ENCODE measurements at places on chromosomes 6 and 20. TPM values are rescaled to one million over a fixed set of nuclear protein-coding genes. Genes with fewer than 3 reads are reported as not detected.

- DNase-seq: no peak
These were observed 24.9 kb downstream of the SASH1 start for GRCh38 chr6:148367411-148368024.

GRCh38 chr20:49892260-49892659 lies 23.1 kb downstream of the SPATA2 start:
- no peak for DNase-seq

- no peak for DNase-seq
These were observed 3.7 kb downstream of the AGPAT4 start for GRCh38 chr6:161270116-161270515.

DNA sequence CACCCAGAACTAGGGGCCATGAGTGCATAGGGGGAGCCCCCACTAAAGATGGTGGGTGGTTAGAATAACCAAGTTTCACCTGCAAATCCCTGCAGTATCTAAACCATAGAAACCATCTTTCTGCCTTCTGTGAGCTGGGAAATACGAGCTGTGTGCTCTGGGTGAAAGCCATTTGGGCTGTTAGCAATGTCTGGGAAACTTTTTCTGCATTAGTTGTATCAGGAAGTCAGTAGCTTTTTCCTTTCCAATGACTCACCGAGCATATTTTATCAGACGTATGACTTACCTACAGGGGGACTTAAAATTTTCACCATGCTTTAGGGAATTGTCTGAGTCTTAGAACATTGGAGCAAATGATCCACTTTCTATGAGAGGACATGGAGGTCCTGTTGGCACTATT lies 584.0 kb downstream of the QKI start:
- DNase-seq: no peak

DNA sequence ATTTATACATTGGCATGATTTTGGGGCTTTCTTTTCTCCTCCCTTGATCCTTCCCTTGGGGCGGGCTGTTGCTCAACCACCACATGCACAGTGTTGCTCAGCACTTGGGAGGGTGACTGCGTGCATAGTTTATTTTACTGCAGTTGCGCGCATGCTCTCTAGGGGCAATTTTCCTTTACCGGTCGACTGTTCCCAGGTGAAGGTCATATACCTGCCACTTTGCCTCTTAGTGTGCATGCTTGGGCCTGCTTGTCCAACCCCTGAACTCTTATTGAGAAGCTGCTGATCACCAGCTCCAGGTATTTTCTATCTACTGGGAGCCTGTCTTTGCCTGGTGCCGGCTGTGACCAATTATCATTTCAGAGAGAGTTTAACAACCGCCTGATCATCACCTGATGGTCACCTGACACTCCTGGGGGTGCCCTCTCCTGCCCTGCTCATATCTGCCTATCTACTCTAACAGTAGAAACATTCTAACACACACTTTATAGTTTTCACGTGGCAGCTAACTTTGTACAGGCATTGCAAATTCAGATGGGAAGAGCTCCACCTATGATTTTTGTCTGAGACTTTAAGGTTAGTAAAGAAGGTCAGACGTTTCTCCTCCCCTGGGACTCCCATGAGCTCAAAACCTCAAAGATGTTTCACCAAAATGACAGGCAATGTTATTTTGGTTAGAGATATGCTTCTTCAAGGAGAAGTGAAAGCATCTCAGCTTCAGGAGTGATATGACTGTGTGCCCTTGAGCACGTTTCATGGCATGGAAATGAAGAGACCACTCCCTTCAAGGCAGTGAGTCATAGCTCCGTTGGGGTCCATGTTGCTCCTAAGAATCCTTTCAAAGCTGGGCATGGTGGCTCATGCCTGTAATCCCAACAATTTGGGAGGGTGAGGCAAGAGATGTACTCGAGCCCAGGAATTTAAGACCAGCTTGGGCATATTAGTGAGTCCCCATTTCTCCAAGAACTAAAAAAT lies 227.5 kb upstream of the MYLIP start:
- no peak for DNase-seq

DNA sequence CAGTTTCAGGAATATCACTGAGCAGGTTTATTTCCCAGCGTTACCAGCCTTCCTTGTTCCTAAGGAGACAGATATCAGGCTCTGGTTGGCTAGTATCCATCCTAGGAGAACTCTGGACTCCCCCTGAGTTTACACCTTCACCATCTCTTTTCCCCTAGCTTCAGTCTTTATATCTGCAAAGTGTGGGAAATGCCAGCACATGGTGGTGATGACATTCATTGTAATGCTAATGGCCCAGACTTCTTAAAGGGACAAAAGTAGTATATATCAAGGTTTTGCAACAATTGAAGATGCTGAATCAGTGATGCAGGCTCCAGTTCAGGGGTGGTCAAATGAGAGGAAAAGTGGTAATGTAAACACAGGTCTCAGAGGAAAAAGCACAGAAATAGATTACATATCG lies 224.3 kb upstream of the SYNDIG1 start:
- DNase-seq: no peak

DNA sequence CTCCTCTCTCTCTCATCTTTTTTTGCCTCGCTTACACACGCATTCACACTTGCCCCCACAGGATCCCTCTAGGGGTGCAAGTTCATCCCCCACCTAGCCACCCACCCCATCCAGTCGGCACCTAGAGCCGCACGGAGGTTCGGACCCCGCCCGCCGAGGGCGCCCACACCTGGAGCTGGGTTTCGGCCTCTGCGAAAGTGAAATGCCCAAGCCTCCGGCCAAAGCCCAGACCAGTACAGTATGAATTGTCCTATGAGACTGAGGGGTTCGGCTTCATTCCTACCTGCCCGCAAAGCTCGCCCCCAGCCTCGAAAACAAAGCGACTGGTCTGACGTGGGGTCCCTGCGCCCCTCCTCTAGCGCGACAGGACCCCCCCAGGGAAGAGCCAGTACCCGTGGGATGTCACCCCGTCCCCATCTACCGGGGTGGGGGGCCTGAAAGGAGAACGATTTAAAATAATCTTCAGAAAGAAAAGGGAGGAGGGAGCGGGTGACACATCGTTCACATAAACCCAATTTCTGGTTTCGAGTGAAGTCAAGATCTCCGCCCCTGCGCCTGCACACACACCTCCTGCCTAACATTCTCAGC lies 1.5 kb downstream of the TFAP2A start:
- DNase-seq: no peak

GRCh38 chr6:51019806-51020205 lies 201.1 kb downstream of the TFAP2B start:
- no peak for DNase-seq

DNA sequence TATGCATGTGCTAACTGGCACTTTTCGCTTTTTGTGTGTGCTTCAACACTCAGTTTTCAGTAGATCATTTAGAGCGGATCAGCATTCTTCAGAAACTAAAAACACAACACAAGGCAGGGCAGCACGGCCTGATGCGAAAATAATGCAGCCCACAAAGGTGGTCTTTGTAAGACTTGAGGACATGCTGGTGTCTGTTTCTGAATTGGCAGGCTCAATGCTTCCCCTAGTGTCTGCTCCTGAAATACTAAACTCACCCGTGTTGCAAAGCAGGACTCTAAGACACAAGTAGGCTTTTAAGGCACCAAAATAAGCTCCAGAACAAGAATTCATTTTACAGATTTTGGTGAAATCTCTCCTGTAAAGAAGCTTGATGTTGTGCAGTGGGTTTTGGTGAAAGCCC lies 676.5 kb downstream of the TENT5A start:
- DNase-seq: peak; percentile 16

DNA sequence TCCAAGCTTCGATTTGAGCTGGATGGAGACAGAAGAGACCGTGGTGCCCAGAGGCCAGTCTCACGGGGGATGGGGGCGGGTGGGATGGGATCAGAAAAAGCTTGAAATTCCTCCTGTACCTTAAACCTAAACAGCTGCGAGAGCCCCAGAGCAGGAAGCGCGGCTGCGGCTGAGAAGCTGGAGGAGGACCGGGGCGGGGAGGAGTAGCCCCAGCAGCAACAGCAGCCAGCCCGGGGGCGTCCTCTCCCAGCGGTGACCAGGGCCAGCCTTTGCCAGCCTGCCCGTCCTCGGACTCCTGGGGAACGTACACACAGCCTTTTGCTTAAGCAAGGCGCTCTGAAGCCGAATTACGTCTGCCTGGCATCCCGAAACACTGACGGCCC lies 17.4 kb upstream of the PRDM13 start:
- no peak for DNase-seq

- DNase-seq: no peak
These were observed 19.1 kb upstream of the TFB1M start for GRCh38 chr6:155333414-155333813.

DNA sequence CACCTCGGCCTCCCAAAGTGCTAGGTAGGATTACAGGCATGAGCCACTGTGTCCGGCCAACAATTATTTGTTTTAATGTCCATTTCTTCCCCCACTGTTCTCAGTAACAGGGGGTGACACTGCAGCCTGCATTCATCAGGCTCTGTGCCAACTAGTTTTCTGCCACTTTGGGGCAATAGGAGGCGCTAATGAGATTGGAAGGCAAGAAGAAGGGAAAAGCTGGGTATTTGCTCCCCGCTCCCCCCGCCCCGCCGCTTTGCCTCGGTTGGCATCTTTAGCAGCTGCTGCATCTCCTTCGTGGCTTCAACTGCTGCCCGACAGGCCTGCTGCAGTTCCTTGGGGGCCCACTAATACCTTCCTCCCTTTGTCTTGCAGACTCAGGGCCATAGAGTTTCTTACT lies 35.0 kb upstream of the MDGA1 start:
- no peak for DNase-seq

- no peak for DNase-seq
These were observed 32.5 kb downstream of the NDUFAF5 start for GRCh38 chr20:13817342-13817741.

DNA sequence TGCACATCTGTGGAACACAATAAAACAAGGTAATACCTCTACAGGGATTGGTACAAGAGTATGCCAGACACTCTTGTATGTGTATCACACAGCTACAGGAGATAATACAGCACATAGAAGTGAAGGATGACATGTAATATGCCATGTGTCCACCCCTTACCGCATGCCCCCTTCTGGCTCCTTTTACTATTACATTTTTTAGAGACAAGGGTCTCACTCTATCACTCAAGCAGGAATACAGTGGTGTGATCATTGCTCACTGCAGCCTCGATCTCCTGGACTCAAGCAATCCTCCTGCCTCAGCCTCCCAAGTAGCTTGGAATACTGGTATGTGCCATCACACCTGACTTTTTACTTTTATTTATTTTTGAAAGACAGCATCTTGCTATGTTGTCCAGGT lies 4.2 kb upstream of the NCR3 start:
- no peak for DNase-seq

DNA sequence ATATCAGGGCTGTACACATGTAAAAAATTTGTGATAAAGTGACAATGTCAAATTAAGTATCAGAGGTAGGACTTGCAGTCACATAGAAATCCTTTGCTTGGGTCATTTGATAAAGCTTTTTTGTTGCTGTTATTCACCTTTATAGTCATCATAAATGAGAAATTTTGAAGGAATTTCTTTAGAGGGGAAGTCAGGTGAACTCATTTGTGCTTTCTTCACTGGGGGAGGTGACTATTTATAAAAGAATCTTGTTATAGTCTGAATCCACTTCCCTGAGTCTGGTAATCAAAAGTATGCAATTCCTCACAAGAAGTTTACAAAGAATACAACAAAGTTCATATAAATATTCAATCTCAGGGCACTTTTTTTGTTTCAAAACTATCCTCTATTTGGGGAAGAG lies 47.7 kb downstream of the FRK start:
- DNase-seq: no peak

The ACOT8 gene
- total RNA-seq: 43.3 TPM

The PKIG gene
- 37.1 TPM for total RNA-seq

The SALL4 gene
- 55.8 TPM for total RNA-seq

The KIF13A gene
- 9.8 TPM for total RNA-seq

The OVOL2 gene
- not detected for total RNA-seq

All from G401 (cell line).